ENCODE measurements at places on chromosomes 13 and 19.

DNA sequence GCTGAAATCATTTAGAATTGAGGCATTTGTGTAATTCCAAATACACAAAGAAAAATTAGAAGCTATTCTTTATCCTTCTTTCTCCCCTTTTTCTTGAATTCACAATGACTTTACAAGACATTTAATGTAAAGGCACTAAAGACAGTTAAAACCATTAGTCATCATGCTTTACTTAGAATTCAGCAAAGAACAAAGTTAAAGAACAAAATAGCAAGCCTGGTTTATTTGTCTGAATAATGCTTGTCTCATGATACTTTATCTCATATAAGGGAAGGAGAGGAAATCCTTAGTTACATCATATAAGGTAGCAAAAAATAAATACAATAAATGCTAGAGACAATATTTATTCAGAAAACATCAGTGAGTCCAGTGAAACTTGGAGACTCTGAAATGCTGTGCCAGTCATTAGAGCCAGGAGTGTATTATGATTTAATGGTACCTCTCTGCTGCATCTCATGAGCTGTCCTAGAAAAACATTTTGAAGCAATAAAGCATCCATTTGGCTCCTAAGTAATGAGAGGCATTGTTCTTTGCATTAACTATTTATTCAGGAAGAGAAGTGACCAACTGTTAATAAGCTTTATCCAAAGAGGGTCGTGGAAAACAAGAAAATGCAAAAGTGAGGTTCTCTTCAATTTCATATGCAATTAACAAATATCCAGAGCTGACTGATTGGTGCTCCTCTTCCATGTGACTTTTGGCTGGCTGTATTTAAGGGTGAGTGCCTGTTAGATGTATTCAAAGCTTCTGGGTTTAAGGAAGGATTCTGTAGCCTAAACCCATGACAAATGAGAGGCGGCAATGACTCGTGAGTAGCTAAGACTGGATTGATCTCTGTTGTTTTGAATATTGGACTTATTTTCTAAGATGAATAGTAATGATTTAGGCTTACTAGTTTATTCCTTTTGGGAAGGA lies 105.0 kb downstream of the DGKH start:
- H3K4me1 ChIP-seq: no peaks in the 10 kb centered on the region
- H3K36me3 ChIP-seq: no peaks in the 10 kb centered on the region
- H3K4me3 ChIP-seq: no peak overlapping the region
- DNase-seq: no peak
- no peak overlapping the region for H3K27ac ChIP-seq
- no peaks in the 10 kb centered on the region for H3K27me3 ChIP-seq

DNA sequence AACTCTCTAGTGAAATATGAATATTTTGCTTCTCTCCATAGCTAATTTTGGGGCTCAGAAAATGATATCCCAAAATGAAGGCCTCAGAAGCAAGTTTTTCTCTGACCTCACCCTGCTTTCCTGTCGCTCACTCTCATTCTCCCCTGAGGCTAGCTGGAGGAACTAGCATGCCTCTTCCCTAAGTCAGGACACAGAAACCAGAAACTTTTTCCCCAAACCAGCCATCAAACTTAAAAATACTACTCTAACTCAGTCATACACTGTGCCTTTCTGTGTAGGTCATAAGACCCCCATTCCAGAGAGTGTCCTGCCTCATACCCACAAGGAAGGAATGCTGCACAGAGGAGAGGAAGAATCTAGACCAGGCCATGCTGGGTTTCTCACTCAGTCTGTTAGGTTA lies 329.6 kb downstream of the PCDH20 start:
- H3K4me1 ChIP-seq: no peaks in the 10 kb centered on the region
- no peaks in the 10 kb centered on the region for H3K36me3 ChIP-seq
- H3K4me3 ChIP-seq: no peak overlapping the region
- no peaks in the 10 kb centered on the region for H3K27me3 ChIP-seq
- H3K27ac ChIP-seq: no peak overlapping the region
- no peak for DNase-seq

GRCh38 chr19:3479177-3479833 lies 1.0 kb downstream of the SMIM24 start:
- peak overlapping the region; percentile 49 for H3K4me3 ChIP-seq
- peaks cover 12% of the 10 kb centered on the region for H3K36me3 ChIP-seq
- no peaks in the 10 kb centered on the region for H3K27me3 ChIP-seq
- H3K4me1 ChIP-seq: peaks cover 20% of the 10 kb centered on the region
- H3K27ac ChIP-seq: peak overlapping the region; percentile 73

GRCh38 chr19:48780631-48781391 lies 25.5 kb downstream of the FGF21 start:
- H3K36me3 ChIP-seq: no peaks in the 10 kb centered on the region
- no peak for DNase-seq
- no peaks in the 10 kb centered on the region for H3K4me1 ChIP-seq

DNA sequence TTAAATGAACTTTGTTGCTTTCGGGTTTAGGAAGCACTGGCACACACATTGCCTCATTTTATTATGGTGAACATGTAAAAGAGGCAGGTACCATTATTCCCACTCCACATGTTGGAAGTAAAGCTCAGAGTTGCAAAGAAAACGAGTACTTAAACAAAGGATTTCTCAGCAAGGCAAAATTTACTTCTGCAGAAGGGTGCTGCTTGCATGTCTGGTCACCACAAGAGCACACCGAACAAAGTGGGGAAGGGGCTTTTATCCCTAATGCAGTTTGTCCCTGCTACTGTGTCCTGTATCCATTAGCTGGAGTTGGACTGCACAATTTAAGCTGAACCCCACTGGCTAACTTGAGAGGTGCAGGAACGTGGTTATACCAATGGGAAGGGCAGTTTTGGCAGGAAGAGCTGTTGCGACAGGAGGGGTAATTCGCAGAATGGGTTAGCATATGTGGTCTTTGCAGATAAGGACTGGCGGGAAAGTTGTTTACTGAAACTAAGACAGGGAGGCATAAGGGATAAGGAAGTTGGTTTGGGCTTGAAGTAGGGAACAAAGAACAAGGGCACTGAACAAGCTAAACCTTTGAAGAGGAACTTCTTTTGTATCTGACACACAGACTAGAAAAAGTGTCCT lies 545.5 kb downstream of the UQCRFS1 start:
- no peaks in the 10 kb centered on the region for H3K36me3 ChIP-seq
- DNase-seq: no peak
- no peak overlapping the region for H3K27ac ChIP-seq
- H3K4me3 ChIP-seq: no peak overlapping the region
- H3K27me3 ChIP-seq: no peaks in the 10 kb centered on the region
- H3K4me1 ChIP-seq: no peaks in the 10 kb centered on the region

DNA sequence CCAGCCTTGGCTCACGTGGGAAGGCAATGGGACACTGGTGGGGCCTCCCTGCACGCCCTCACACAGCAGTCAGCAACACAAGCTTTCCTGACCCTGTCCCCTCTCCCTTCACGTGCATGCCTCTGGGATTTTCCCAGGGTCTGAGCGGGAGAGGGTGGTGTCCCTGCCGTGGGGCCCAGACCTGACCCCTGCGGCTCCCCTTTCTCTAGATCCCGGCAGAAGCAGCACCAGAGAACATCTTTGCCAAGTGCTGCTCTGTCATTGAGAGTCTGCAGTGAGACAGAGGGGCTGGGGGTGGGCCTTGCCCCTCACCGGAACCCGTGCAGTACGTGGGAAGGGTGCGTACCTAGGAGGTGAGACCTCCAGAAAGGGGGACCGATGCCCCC lies 12.6 kb downstream of the KHSRP start:
- H3K27me3 ChIP-seq: no peaks in the 10 kb centered on the region
- no peaks in the 10 kb centered on the region for H3K4me1 ChIP-seq
- H3K4me3 ChIP-seq: no peak overlapping the region

GRCh38 chr19:27740396-27740795 lies 1472.6 kb downstream of the UQCRFS1 start:
- no peak for DNase-seq
- H3K4me1 ChIP-seq: no peaks in the 10 kb centered on the region
- no peaks in the 10 kb centered on the region for H3K27me3 ChIP-seq

DNA sequence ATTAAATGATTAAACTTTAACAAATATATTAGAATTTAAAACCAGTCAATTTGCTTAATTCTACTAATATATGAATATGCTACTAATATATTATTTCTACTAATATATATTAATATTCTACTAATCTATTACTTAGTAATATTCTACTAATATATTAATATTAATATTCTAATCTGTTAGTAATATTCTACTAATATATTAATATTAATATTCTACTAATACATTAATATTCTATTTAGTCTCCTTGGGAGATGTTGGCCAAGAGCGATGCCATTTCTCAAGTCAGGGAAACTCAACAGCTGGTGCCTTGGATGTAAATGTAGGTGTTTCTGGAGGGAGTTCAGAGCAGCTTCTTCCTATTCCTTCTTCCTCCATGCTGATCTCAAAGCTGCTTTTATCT lies 259.2 kb upstream of the TMTC4 start:
- H3K27me3 ChIP-seq: no peaks in the 10 kb centered on the region
- no peak overlapping the region for H3K27ac ChIP-seq
- no peak overlapping the region for H3K4me3 ChIP-seq

- H3K36me3 ChIP-seq: no peaks in the 10 kb centered on the region
- peaks cover 8% of the 10 kb centered on the region for H3K4me1 ChIP-seq
- no peaks in the 10 kb centered on the region for H3K27me3 ChIP-seq
- H3K4me3 ChIP-seq: no peak overlapping the region
- DNase-seq: no peak
- no peak overlapping the region for H3K27ac ChIP-seq
These were observed 16.2 kb downstream of the DNASE2 start for GRCh38 chr19:12864721-12865715.

- DNase-seq: no peak
- no peak overlapping the region for H3K4me3 ChIP-seq
- no peaks in the 10 kb centered on the region for H3K36me3 ChIP-seq
- H3K4me1 ChIP-seq: no peaks in the 10 kb centered on the region
- no peaks in the 10 kb centered on the region for H3K27me3 ChIP-seq
These were observed 19.5 kb downstream of the COMP start for GRCh38 chr19:18771328-18772242.

GRCh38 chr19:5913739-5914357 lies at the start of gene CAPS:
CAPS (plus strand) TSS chr19:5914254; CDS start chr19:5914407, 153 bp downstream.
- no peak within 1 kb of the TSS for H3K4me3 ChIP-seq
- H3K4me1 ChIP-seq: no peaks in the 10 kb centered on the region
- no peaks in the 10 kb centered on the region for H3K27me3 ChIP-seq
- DNase-seq: no peak

DNA sequence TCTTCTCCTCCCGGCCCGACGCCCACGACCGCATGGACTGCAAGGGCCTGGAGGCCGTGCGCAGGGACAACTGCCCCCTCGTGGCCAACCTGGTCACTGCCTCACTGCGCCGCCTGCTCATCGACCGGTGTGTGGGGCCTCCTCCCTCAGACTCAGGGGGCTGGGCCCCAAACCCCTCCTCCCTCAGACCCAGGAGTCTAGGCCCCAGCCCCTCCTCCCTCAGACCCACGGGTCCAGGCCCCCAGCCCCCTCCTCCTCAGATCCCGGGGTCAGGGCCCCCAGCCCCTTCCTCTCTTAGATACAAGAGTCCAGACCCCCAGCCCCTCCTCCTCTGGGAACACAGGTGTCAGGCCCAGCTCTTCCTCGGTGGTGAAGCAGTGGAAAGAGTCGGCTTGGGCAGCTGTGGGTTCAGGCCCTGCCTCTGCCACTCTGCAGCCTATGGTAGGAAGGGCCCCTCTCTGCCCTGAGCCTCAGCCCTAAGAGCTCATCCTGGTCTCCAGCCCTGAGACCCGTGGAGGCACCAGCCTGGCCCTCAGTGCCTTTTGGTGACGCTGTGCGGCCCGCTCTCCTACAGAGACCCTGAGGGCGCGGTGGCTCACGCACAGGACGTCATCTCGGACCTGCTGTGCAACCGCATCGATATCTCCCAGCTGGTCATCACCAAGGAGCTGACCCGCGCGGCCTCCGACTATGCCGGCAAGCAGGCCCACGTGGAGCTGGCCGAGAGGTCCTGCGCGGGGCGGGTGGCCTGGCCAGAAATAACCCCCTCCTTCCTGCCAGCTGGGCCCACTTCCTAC lies 3.7 kb upstream of the SPIB start:
- peak overlapping the region; percentile 60 for H3K4me3 ChIP-seq
- H3K36me3 ChIP-seq: peaks cover 42% of the 10 kb centered on the region
- no peaks in the 10 kb centered on the region for H3K4me1 ChIP-seq
- DNase-seq: peak; percentile 86
- H3K27ac ChIP-seq: peak overlapping the region; percentile 68
- H3K27me3 ChIP-seq: peaks cover 8% of the 10 kb centered on the region

GRCh38 chr13:43143591-43143990 lies 120.2 kb downstream of the DNAJC15 start:
- no peaks in the 10 kb centered on the region for H3K36me3 ChIP-seq
- H3K4me3 ChIP-seq: no peak overlapping the region
- no peaks in the 10 kb centered on the region for H3K27me3 ChIP-seq
- no peak for DNase-seq
- no peak overlapping the region for H3K27ac ChIP-seq
- no peaks in the 10 kb centered on the region for H3K4me1 ChIP-seq

GRCh38 chr13:37534181-37534580 lies 64.4 kb downstream of the POSTN start:
- H3K4me3 ChIP-seq: no peak overlapping the region
- H3K4me1 ChIP-seq: no peaks in the 10 kb centered on the region
- no peaks in the 10 kb centered on the region for H3K36me3 ChIP-seq
- H3K27me3 ChIP-seq: no peaks in the 10 kb centered on the region
- DNase-seq: no peak

- no peak overlapping the region for H3K27ac ChIP-seq
- DNase-seq: no peak
- no peak overlapping the region for H3K4me3 ChIP-seq
- H3K36me3 ChIP-seq: no peaks in the 10 kb centered on the region
These were observed 577 bp upstream of the ACP7 start for GRCh38 chr19:39083599-39083982.

DNA sequence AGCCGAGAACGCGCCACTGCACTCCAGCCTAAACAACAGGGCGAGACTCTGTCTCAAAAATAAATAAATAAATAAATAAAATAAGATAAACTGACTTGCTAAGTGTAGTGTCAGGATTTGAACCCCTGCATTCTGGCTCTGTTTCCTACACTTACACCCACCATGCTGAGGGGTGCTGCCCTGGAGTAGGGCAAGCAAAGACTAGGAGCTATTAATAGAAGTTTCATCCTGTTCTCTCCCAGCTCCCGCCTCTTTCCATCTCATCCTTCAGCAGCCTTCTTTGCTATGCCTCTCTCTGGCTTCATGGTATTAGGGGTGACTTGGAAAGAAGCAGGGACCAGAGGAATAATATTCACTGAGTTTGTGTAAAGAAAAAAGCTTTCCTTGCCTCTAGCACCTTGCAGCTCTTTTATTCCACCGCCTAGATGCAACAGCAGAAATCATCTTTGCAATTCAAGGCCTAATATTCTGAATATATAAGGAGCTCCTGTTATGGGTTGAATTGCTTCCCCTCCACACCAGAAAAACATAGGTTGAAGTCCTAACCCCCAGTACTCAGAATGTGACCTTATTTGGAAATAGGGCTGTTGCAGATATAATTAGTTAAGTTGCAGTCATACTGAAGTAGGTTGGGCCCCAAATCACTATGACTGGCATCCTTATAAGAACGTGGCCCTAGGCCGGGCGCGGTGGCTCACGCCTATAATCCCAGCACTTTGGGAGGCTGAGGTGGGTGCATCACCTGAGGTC lies 8.7 kb upstream of the PLAUR start:
- H3K27me3 ChIP-seq: no peaks in the 10 kb centered on the region
- no peak overlapping the region for H3K4me3 ChIP-seq
- H3K4me1 ChIP-seq: peaks cover 17% of the 10 kb centered on the region
- DNase-seq: no peak
- H3K27ac ChIP-seq: no peak overlapping the region

GRCh38 chr19:54298357-54299125 lies 14.4 kb downstream of the LILRA5 start:
- peaks cover 2% of the 10 kb centered on the region for H3K27me3 ChIP-seq
- H3K4me1 ChIP-seq: peaks cover 12% of the 10 kb centered on the region
- no peak for DNase-seq
- H3K27ac ChIP-seq: no peak overlapping the region
- H3K4me3 ChIP-seq: no peak overlapping the region
